ENCODE measurements at places on chromosomes 1 and 21.

- no peak for DNase-seq
Measured at GRCh38 chr1:25122747-25123146, 109.6 kb downstream of the SYF2 start.

DNA sequence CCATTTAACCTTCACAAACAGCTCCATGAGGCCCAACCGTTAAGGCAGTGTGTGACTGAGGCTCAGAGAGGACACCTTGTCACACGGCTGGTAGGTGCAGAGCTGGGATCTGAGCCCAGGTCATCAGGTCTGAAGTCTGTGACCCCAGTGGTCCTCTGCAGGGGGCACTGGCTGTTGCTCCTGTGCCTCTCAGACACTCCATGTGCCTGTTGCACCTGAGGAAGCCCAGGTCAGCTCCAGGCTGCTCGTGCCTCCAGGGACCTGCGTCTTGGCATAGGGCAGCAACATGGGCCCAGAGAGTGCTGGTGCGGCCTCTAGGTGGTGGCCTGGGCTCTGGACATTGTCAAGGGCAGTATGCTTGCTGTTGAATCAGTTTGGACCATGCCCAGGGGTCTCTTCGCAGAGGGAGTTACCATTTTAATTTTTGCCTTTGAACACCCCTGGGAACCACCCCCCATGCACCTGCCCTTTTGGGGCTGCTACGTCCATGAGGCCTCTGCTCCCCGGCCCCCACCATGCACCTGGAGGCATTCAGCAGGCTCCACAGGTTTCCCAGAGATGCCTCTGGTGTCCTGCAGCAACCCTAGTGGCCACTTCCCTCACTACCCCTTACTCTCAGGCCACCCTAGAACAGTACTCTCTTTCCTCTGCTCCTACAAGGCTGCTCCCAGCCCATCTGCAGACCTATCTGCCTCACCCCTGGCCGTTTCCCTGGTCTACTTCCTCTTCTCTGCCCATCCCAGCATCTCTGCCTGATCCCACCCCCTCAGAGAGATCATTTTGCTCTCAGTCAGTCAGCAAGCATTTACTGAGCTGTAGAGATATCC, 25.2 kb upstream of the EPS8L3 start:
- no peak for DNase-seq

DNA sequence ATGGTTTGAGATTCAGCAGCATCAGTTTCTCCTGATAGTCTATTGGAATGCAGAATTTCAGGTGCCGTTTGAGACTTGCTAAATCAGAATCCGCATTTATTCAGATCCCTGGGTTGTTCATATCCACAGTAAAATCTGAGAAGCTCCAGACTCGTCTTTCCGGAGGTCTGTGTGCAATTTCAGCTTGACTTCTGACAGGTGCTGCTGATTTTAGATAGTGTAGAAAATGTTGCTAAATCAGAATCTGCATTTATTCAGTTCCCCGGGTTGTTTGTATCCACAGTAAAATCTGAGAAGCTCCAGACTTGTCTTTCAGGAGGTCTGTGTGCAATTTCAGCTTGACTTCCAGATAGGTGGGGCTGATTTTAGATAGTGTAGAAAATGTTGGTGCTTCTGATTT, 113.7 kb downstream of the PAPPA2 start:
- DNase-seq, result no peak

DNA sequence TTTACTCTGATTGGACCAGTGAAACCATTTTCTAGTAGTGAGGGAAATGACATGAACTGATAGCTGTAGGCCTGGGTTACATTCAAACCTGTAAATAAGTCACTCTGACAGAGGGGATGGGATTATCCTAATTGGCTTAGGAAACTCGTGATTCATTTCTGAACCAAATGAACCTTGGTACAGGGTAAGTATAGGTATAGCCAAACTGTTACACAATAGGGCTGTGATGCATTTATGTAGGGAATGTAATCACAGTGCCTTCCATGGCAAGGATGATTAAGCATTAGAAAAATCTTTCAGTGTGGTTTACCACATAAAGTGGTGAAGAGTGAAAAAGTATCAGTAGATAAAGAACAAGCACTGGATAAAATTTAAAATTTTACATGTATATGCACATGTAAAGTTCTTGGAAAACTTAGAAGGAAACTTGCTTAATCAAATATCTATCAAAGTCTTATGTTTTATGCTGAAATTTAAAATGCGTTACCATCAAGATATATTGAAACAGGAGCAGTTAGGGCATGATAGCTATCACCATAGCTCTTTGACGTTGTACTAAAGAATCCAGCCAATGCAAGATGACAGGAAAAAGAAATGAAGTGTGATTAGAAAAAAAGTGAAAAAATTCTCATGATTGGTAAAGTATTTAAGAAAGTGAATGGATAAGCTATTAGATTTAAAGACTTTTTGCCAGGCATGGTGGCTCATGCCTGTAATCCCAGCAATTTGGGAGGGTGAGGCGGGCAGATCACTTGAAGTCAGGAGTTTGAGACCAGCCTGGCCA, 63.0 kb downstream of the RABGAP1L start:
- DNase-seq, result no peak

- DNase-seq, result no peak
Measured at GRCh38 chr1:235996048-235996785, 68.7 kb downstream of the NID1 start.

Measured in renal pelvis (tissue), 12 donors.